ENCODE measurements at places on chromosomes 6 and 20. TPM values are rescaled to one million over a fixed set of nuclear protein-coding genes. Genes with fewer than 3 reads are reported as not detected.
A peak's percentile ranks its signal among the peaks of the same experiment; 100 is the strongest.

DNA sequence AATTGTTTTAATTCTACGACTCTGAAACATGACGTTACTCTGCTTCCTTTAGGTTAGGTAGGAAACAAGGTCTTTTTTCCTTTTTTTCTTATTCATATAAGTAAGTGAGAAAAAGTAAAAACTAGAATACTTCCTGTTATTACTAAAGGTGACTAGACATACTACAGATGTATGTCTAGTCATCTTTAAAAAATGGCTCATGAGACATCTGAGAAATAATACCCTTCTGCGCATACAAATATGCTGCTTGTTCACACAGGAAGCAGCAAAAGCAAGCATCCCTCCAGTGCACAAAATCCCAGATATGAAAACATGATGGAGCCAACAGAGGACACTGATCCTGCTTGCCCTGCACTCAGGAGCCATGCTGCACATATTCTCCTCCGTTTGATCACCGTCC lies 699.1 kb downstream of the EPM2A start:
- peak; percentile 59 for DNase-seq

DNA sequence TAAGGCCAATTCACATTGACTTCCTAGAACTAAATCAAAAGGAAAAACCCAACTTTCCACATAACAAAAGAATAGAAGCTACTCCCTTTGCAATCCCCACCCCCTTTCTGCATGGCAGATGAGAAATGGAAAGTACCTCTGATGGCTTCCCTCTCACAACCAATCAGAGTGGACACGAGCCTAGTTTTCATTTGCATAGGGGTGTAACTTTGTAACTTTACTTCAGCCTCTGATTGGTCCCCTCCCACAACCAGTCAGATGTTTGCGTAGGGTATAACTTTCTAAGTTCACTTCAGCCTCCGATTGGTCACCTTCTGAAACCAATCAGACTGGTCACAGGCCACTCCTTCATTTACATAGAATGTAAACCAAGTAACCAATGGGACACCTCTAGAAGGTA lies 328.5 kb downstream of the CDH26 start:
- no peak for DNase-seq

GRCh38 chr6:78580923-78581322 lies 286.4 kb upstream of the IRAK1BP1 start:
- DNase-seq: no peak

- peak; percentile 26 for DNase-seq
Observed at GRCh38 chr6:35562060-35562459, 49.4 kb upstream of the TULP1 start.

- no peak for DNase-seq
Observed at GRCh38 chr20:35510951-35511735, 18.3 kb downstream of the C20orf173 start.

- DNase-seq: peak; percentile 84
Observed at GRCh38 chr6:89298680-89299465, 16.2 kb downstream of the GABRR2 start.

- DNase-seq: no peak
Observed at GRCh38 chr20:36775826-36776225, 2.3 kb upstream of the DSN1 start.

DNA sequence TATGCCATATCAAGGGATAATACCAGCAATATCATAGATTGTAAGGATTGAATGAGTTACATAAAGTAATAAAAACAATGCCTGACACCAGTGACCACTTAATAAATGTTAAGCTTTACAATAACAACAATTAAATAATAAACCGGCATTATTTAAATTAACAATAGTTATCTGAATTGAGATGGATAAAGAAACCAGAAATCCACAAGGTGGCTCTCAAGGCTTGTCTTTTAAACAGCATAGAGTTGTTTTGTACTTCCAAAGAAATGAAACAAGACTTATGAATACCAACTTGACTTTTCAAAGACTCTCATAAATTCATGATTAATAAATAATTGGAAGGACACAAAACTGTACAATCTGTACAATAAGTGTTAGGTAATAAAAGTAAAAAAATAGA lies 203.1 kb downstream of the ASCC3 start:
- peak; percentile 28 for DNase-seq

GRCh38 chr6:158660333-158660754 lies 10.5 kb downstream of the SYTL3 start:
- no peak for DNase-seq

DNA sequence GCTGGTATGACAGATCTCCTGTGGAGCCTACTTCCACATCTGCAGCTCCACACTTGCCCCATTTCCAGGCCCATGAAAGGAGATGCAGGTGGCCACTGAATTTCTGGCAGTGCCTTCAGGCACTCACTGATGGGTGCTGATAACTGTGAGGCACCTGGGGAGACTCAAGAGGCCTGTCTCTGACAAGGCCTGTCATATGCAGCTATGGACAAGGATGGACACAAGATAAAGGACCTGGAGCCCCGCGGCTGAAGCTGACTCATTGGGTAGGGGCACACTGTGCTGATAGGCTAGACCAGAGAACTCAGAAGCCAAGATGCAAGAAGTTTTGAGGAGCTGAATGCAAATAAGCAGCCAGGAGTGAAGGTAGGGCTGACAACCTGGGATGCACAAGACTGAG lies 81.0 kb upstream of the LRFN2 start:
- no peak for DNase-seq

DNA sequence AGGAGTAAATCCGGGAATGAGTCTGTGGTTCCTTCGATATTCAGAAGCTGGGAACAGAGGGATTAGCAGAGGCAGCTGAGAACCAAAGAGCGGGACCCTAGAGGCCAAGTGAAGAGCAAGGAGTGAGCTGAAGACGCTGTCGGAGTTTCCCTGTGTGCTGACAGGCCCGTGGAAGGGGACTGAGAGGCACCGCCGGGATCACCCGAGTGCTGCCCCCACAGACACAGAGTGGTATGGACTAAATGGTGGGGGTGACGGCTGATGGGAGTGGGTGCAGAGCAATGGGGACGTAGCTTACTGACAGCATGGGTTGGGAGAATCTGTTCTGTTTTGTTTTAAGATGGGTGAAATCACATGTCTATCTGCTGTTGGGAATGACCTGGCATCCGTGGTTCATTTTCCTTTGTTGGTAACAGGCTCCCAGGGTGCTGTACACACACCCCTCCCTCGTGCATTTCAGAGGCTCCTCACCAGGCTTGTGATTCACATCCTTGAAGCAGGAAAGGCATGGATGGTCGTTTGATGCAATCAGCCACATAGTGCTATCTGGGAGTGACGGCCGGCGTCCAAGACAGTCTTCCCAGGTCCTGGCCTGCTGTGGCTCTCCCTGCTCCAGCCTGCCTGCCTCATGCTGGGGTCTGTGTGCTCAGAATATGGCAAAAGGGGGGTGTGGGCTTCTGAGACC lies 97.4 kb downstream of the THBS2 start:
- DNase-seq: peak; percentile 71

GRCh38 chr20:46364670-46365486 lies 41.5 kb downstream of the ELMO2 start:
- DNase-seq: no peak

GRCh38 chr20:36153736-36154699 lies 522 bp upstream of the EPB41L1 start:
- peak; percentile 59 for DNase-seq

- DNase-seq: no peak
Observed at GRCh38 chr6:21429291-21429690, 164.3 kb upstream of the SOX4 start.

- DNase-seq: no peak
Observed at GRCh38 chr6:386688-387266, 4.8 kb upstream of the IRF4 start.

GRCh38 chr20:40683221-40683893 lies 5.7 kb downstream of the MAFB start:
- DNase-seq: no peak

GRCh38 chr20:46764068-46764467 lies 54.6 kb downstream of the SLC2A10 start:
- no peak for DNase-seq

DNA sequence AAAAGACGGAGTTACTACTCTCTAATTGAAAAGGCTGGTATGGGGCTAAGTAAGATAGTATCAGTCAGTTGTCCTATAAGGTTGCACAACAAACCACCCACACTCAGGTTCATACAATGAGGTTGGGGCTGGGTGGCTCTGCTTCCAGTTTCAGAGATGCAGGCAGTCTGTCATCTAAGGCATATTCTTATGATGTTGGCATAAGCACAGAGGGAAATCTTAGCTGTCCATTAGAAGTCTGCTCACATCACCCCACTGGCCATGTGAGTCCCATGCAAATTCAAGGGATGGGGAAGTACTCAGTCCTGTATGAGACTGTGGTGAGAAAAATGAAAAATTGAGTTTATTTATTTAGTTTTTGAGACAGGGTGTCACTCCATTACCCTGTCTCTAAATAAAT lies 118.6 kb downstream of the LAMP5 start:
- no peak for DNase-seq

DNA sequence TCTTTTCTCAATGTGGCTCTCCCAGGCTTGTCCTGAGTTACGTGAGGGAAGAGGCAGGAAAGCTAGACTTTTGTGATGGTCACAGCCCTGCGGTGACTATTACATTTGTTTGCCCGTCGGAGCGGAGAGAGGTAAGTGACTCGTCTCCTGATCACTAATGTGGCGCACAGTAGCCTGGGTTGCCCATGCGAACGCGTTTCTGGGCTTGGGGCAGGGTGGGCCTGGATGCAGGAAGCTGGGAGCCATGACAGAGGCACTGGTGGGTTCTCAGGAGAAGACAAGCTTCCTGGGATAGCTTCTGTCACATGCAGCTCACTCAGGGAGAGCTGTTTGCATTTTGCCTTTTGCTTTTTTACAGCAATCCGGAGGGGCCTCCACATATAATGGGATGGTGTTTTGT lies 60.6 kb downstream of the IGF2R start:
- no peak for DNase-seq

Gene KCNQ5
- total RNA-seq: 1.7 TPM

Gene PLA2G7
- total RNA-seq: not detected

Gene GSTA1
- 0.18 TPM for total RNA-seq

Gene FAM110A
- total RNA-seq: 0.56 TPM

Gene REPS1
- total RNA-seq: 21.9 TPM

Gene LTB
- not detected for total RNA-seq

Gene ALDH8A1
- under 0.01 TPM for total RNA-seq

Gene CRYBG1
- total RNA-seq: 1.1 TPM
